ENCODE measurements at places on chromosomes 12 and 14.

DNA sequence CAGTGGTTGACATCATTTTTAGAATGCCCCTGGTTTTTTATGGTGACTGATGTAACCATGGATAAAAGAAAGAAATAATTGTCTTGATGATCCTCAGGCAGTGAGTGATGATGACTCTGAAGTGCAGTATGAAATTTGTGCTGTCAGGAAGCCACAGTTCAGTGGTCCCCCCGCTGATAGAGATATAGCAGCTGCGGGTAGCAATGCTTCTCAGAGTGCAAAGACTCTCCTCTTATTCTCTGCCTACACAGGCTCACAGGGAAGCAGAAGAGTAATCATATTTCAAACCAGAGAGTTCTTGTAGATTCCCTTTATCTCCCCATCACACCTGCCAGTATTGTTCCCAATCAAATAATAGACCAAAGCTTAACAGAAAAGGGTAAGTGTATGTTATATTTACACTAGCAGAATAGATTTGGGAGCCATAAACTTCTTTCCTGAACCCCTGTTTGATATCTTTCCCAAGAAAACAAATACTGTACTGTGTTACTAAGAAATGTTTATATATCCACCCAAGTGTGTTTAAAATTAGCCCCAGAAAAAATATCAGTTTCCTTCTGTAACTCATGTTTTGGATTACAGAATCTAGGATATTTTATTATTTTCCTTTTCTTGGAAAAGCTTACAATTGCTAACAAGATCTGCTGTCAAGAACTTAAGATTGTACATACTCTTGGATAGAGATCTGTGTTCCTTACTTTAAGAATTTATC is 1817.4 kb upstream of the FLRT2 start:
- DNase-seq = no peak

- no peak for DNase-seq
Measured at GRCh38 chr14:53430870-53431269, 277.7 kb upstream of the DDHD1 start.

- no peak for DNase-seq
Measured at GRCh38 chr12:95646781-95647190, 95.5 kb upstream of the USP44 start.

- DNase-seq = no peak
Measured at GRCh38 chr14:96263347-96264199, 7.6 kb downstream of the BDKRB1 start.

- no peak for DNase-seq
Measured at GRCh38 chr12:123163227-123163626, 12.3 kb upstream of the PITPNM2 start.

- no peak for DNase-seq
Measured at GRCh38 chr14:87712396-87713090, 280.4 kb downstream of the GALC start.

GRCh38 chr12:15751741-15752140 is 37.4 kb downstream of the EPS8 start:
- no peak for DNase-seq

GRCh38 chr12:107395817-107396216 is 289.8 kb upstream of the PWP1 start:
- DNase-seq = no peak

DNA sequence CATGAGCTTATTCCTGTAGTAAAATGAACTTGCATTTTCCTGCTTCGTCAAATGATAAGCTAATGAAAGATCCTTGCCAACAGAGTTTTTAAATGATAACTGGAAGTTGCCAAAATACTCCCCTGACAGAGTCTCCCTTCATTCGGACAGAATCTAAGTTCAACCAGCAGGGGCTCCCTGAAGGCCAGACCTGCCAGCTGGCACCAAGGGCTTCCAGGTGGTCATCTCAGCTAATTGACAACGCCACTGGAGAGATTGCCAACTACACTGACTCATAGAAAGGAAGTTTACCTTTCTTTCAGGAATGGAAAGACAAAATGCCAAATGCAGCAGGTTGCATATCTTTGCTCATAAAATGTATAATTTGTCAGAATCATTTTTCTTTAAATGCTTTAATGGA is 462.8 kb downstream of the GXYLT1 start:
- DNase-seq = no peak

DNA sequence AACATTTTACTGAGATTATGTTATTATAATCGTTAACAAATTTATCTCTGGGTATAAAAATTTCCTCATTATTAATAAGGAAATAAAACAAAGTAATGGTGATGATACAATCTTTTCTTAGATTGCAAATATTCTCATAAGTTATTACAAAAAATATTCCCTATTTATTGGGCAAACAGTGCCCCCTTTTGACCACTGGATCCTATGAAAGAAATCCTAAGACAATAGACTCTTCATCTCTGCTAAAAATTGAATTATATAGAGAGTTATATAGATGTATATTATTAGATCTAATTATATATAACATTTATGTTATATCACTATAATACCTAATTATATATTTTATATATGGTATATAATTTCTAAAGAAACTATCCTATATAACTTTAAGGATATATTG is 94.2 kb upstream of the FGD4 start:
- DNase-seq = no peak

DNA sequence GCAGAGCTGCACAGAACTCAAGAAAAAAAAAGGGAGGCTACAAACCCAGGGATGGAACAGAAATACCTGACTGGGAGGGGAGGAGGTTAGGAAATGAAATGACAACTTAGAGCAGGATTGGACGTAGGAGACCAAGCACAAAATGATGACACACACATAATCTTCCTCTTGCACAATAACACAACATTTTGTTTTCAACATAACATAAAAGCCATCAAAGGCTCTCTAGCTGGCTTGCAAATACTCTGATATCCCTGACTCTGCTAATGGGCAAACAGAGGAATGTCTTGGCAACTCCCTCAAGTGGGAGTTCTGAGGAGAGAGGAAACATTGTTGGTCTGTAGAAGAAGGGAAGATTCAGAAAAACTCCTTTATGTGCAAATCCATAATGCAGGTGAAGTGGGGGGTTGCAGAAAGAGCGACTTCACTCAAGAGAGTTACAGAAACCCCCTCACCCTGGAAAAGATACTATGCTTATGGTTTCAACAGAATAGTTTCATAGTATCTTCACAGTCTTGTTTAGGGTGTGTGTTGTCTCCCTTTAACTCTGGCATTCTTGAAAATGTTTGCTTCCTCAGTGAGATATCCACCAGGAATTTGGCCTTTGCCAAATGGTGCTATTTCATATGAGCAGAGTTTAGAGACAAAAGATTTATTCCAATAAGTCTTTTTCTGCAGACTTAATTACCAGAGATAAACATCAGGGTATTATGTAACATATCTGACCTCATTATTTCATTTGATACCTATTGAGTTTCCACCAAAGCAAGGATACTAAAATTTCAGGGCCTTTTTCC is 43.8 kb upstream of the LTBP2 start:
- DNase-seq = no peak

GRCh38 chr14:104794993-104795780 is at the start of gene AKT1:
AKT1 (minus strand) TSS chr14:104795748; CDS start chr14:104792643, 3,105 bp downstream.
- DNase-seq = no peak

DNA sequence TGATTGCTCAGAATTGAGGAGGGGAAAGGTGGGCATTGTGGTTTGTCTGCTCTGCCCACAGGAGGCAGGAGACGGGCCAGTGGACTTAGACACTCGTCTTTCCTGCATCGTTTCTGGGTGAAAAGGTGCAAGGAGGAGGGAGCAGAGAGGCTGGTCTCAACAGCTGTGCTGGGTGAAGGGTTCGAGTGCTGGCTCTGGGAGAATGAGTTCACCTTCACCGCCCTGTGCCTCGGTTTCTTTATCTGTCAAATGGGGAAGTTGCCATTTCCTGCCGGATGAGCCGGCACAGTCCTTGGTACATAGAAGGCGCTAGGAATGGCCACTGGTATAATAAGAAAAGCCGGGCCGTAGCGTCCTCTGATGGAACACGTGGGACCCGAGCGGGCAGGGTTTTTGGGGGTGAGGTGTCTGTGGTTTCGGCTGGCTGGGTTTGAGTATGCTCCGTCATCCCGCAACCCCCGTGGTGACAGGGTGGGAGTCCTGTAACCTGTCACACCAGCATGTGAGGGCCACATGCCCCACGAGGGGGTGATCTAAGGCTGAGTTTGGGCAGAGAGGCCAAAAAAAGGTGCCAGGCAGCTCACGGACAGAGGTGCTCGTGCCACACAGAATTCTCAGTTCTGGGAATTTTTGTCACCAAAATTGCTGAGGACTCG is 7.3 kb downstream of the BCL7A start:
- DNase-seq = peak; percentile 28

DNA sequence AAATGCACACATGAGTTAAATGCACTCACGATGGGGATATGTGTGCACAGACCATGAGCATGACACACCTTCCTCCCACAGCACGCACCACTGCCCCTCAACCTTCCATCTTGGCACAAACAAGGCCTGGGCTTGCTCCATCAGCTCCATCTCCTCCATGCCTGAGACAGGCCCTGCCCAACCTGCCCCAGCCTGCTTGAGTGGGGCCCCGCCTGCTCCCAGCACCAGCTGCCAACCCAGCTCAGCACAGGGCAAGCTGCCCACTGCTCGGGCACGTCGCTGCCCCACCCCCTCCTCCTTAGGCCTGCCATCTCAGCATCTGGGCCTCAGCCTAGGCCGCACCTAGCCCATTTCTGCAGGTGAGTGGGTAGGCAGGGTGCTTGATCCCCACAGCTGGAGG is 27.6 kb upstream of the KRT78 start:
- no peak for DNase-seq

- DNase-seq = no peak
Measured at GRCh38 chr12:47110011-47110541, 30.3 kb upstream of the AMIGO2 start.

DNA sequence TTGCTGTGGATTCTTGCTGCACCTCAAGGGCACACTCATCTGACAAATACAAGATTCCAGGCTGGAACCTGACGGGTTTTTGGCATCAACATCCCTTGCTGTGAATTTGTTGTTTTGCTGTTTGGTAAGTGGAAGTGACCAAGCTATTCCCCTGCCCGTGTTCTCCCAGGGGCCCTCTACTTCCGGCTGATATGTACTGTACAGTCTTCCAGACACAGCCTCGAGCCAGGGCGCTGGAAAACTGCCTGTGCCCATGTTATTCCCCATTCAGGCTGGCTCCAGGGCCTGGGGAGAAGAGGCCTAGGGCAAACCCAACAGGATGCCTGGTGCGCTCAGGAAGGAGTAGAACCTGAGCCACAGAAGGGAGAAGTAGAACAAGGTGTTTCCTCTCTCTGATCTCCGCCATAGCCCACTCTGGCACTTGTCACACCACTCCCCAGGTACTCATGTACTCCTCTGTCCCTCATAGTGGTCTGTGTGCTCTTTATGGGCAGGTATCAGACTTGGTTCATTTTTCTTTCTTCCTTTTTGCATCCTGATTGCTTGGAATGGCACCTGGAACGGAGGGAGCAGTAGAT is 67.8 kb upstream of the LTA4H start:
- DNase-seq = no peak

DNA sequence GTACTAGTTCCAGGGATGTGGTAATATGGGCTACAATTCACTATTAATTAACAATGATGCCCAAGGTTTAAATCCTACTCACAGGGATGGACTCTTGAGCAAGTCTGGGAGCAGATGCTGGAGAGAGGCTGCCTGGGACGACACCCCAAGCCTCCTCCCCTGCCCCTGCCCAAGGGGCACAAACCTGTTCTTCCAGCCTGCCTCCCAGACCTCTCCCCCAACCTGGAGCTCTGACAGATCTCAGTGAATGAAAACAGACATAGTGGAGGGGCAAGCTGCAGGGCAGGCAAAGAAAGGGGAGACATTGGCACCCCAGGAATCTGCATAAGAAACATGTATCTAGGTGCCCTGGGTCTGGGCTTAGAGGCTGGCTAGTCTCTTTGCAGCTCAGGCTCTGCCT is 5.8 kb downstream of the KDM2B start:
- no peak for DNase-seq

DNA sequence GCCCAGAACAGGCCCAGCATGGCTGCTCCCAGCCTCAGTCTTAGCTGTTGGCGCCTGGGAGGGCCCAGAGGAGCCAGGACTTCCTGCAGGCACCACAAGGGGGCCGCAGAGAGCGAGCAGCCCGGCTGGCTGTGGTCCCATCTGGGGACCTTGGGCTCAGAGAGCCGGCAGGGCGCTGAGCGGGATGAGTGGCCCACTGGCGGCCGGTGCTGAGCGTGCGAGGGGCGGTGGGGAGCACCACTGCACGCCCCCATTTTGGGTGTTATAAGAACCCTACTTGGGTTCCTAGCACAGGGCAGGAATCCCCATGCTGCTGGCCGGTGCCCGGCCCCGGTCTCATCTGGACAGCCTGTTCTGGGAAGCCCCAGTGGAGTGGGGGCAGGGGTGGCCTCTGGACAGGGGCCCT is 25.9 kb upstream of the CRIP2 start:
- peak; percentile 43 for DNase-seq

DNA sequence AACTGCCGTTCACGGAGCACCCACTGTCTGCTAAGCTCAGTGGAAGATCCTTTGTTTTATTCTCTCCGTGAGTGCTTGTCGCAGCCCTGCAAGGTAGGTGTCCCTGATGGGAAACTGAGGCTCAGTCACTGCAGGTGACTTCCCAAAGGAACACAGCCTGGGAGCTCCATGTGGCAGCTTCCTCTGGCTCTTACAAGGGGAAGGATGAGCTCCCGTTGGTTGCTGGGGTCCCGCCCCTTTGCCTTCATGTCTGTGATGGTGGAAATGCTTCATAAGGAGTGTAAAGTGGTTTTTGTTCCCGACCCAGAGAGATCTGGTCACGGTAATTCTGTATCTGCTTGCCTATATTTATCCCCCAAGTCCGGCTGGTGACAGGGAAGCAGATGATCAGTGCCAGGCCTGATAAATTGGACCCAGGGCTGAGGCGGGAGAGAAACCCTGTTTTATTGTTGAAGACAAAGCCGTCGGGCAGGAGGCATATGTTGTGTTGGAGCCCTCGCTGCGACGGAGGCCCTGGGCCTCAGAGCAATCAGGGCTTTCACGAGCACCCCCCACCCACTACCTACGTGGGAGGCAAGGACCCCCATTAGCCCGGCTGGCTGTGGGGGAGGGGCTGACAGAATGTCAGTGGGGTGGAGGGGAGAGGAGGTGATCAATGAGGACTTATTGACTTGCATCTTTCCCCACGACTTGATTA is 91.9 kb downstream of the KIF26A start:
- DNase-seq = no peak

DNA sequence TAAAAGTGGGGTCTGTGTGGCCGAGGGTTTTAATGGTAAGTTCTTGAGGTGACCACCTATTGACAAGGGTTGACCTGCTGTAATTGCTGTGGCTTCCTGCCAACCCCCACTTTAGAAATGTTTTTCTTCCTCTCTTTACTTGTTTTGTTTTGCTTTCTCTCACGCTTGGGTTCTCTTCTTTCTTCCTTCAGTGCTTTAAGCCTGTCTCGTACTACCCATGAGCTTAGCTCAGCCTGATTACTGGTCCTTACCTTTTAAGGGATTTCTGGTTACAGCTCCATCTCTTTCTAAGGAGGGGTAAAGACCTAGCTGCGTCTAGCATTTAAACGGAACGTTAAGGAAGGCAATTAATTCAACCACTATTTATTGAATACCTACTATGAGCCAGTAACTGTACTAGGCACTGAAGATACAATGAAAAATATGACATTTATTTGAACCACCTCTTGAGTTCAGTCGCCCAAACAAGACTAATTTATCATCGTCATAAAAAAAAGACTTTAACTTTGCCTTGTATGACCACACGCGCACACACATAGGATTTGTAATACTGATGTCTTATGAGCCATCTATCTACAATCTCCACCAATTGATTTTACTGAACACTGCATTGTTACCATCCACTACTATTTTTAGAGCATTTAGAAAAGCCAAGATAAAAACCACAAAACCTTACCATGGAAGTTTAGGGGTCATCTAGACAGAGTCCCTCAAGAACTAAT is 888 bp upstream of the PPP1R12A start:
- no peak for DNase-seq

Data from stimulated activated CD8-positive, alpha-beta memory T cell treated with anti-CD3 and anti-CD28 coated beads, Interleukin-12 subunit alpha, Interleukin-12 subunit beta, amount 100 ng/mL, for 4 hours (primary cell).